ENCODE measurements at places on chromosomes 12 and 14. TPM values are rescaled to one million over a fixed set of nuclear protein-coding genes. Genes with fewer than 3 reads are reported as not detected.
A peak's percentile ranks its signal among the peaks of the same experiment; 100 is the strongest.

The NTN4 gene
- total RNA-seq = 5.5 TPM

- no peak for ATAC-seq
Observed at GRCh38 chr12:112741106-112741505, 50.4 kb upstream of the RPH3A start.

- no peak for ATAC-seq
Observed at GRCh38 chr12:62977883-62978282, 42.9 kb upstream of the PPM1H start.

- no peak for ATAC-seq
Observed at GRCh38 chr14:96501217-96501739, 904 bp upstream of the PAPOLA start.

DNA sequence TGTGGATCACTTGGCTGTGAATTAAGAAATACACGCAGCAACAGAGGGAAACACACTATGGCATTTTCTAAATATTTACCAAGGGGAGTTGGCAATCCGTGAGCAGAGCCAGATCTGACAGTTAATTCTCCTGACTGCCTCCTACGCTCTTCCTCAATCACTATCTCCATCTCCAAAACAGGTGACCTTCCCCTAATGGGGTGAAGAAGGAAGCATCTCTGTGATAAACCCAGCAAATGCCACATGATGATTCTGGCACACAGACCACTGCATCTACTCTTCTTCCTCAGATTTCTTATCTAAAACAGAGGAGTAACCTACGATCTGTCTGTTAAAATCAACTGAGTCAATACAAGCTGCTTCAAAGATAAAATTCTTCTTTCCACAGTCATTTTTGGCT is 4.4 kb downstream of the SPTB start:
- ATAC-seq = no peak

DNA sequence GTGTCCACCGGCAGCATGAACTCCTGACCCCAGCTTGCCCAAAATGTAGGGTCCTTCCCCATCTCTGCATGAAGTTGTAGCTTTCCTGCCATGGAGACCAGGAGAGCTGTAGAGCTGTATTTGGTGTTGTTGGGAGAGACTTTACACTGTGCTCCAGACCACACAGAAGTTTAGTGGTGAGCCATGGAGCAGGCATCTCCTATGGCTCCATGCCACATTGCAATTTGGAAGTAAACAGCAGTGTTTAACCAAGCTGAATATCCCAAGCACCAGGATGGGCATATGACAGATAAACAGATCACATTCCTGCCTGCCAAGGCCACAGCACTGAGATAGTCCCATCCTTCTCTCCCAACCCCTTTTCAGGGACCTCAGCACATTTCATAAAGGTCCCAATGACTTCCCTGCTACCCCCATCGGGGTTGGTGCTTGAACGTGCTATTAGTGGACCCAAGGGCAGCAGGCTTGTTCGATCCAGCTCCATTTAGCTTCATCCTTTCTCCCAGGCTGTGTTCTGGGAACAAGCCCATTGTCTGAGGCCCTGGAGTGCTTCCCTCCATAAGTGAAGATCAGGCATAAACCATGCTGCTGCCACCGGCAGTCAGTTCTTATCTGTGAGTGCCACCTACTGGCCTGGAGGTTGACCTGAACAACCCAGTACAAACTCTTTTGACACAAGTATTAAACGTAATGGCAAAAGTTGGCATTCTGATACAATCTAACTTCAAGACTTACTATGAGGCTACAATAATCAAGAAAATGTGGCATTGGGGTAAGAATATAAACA is 172.3 kb upstream of the ATXN7L3B start:
- peak; percentile 54 for ATAC-seq

- ATAC-seq = peak; percentile 92
Observed at GRCh38 chr14:69460093-69460701, 24.3 kb upstream of the PLEKHD1 start.

DNA sequence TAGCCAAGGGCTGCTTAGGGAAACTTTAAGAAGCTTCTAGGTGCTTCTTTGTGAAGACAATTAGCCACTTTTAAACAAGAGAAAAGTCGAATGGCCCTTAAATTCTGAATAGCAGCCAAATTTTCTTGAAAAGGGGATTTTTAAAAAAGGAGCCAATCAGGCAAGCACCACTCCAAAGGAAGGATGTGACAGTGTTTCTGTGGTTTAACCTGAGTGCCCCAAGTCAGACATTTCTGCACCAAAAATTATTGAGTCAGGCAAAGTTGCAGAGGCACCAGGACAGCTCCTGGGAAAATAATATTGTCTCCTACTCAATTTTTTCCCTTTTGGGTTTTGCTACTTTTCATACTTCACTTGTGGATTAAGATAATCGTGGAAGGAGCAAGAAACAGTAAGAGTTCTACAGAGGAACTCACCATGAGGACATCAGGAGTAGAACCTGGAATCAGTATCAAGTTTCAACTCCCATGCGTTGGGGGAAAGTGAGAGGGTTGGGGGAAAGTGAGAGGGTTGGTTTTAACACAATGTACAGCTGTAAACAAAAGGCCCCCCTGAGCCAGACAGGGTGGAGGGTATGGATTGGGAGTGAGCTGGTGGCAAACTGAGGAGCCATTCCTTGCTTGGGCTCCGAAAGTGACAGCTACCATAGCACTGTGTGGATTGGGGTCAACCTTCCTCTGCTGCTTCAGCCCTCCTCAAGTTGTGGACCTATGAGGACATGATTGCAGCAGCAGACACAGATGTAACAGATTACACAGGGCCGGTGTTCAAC is 90.8 kb downstream of the SLC38A1 start:
- no peak for ATAC-seq

DNA sequence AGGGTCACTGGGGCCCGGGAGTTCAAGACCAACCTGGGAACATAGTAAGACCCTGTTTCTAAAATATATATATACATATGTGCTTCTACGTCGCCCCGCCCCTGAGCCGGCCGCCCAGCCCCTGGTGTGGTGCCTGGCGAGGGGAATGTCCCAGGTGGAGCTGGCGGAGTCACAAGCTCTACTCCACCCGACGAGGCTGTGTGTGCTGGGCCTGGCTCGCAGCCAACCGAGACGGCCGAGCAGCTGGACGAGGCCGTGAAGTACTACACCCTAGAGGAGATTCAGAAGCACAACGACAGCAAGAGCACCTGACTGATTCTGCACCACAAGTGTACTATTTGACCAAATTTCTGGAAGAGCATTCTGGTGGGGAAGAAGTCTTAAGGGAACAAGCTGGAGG is 22.1 kb upstream of the ITPK1 start:
- peak; percentile 46 for ATAC-seq

DNA sequence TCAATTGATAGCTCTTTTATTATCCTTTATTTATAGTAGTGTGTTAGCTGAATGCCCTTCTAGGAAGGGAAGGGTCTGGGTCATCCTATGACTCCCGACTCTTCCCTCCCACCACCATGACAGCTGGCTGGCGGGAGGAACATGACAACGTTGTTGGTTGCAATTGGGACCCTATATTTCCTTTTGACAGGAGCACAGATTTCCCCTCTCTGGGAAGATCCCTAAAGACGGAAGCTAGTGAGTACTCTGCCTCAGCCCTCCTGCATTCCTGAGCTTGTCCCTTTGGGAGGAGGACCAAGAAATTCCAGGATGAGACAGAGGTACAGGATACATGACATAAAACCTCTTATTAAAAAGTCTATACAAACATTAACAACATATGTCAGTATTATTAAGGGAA is 485.4 kb downstream of the NAV3 start:
- no peak for ATAC-seq

- ATAC-seq = no peak
Observed at GRCh38 chr12:111445726-111446581, 40.2 kb downstream of the SH2B3 start.

GRCh38 chr12:25796523-25797000 is 161.9 kb upstream of the RASSF8 start:
- ATAC-seq = no peak

- ATAC-seq = no peak
Observed at GRCh38 chr14:90999299-90999698, 61.1 kb downstream of the RPS6KA5 start.

DNA sequence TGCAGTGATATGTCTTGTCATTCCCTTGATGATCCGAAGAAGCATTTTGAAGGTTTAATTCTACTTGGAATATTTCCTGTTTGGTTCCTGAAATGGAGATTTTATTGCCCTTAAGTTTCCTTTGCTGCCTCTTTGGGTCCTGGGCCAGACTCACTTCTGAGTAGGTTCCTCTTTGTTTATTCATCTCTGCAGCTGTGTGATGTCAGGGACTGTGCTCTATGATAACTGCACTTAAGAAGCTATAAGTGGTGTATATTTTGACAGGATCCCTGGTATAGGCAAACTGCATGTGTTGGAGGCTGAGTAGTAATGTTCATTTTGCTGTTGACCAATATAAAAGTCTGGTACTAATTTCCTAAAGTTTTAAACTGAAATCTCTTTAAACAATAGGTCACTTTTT is at the start of gene KLRC4:
KLRC4 (minus strand) TSS at position 366 of the 400 bp plus-strand sequence; CDS start at position 184, 182 bp downstream.
- no peak for ATAC-seq

- ATAC-seq = no peak
Observed at GRCh38 chr12:118325081-118325480, 47.6 kb downstream of the TAOK3 start.

GRCh38 chr12:106753526-106753925 is 21.0 kb upstream of the RIC8B start:
- ATAC-seq = peak; percentile 61

The ARHGEF40 gene
- 2.3 TPM for total RNA-seq

- ATAC-seq = no peak
Observed at GRCh38 chr14:61358554-61359226, 37.3 kb downstream of the PRKCH start.

DNA sequence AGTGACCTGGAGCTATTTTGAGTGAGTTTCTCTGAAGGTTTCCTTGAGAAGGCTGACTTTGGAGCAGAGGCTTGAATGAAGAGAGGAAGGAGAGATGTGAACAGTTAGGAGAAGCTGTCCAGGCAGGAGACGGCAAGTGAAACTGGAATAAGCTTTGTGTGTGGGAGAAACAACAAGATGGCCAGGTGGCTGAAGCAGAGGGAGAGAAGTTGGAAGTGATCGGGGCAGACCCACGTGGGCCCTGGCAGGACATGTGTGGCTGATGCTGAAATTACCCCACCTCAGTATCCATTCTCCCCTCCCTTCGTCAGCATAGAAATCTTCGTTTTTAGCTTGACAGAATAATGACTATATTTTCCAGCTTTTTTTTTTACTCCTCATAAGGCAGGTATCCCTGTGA is 809.2 kb upstream of the TMEM132C start:
- ATAC-seq = no peak

The RTL1 gene
- not detected for total RNA-seq

DNA sequence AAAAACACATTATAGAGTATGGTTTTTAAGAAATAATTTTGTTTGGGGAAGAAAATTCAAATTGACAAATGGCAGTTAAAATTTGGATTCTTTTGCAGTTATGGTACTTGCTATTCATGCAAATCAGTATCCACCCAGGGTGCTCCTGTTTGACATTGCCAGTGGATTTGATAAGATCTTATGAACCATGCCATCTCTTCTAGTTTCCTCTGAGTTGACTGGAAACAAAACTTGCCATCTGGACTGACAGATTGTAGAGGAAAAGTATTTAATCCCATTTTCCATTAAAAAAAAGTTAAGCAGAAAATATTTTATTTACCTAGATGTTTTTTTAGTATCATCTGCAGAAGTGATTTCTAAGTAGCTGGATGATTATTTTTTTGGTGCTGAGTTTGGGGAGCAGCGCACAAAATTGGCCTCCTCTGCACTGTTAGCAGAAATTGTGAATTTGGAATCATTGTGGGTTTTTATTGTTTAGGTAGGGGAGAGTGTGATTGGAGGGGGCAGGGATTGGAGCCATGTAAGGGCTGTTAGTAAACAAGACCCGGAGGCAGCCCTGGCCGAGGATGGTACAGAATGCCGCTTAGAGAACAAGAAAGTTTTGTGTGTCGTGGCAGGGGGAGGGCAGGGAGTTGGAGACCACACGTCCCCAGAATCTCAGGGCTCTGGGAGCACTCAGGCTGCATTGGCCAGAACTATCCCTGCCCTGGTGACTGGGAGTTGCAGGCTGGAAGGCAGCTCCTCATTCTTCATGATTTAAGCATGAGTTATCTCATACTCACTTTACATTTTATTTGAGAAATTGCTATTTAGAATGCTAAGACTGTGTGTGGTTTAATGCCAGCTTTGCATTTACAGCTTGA is 56.6 kb downstream of the WDR20 start:
- no peak for ATAC-seq

The PLD4 gene
- total RNA-seq = 0.80 TPM

DNA sequence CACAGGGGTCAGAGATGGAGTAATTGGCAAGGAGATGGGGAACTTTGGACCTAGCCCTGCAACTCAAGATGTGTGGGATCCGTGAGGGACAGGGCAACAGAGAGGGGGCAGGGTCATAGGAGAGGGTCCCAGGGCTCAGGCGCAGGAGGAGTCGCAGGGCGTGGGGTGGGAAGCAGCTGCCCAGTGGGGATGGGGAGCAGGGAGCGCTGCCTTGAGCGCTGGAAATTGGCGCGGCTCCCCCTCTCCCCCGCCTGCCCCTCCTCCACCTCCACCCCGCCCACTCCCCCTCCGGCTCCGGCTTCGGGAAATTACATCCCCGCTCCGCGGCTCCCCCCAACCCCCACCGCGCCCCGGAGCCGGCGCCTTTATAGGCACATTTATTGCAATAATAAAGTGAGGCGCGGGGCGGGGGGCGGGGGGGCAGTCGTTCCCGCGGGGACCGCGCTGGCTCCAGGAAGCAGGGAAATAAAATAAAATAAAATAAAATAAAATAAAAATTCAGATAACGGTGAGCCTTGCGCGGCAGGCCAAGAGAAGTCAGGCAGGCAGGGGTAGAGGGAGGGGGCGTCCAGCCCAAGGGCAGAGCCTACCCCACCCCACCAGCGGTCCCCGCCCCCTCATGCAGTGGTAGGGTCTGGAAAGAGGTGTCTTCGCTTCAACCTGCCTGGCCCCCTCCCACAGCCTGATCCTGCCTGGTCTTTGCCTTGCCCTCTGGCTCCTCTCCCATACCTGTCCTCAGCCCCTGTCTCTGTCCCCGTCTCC is 3.6 kb downstream of the NXPH4 start:
- no peak for ATAC-seq

- no peak for ATAC-seq
Observed at GRCh38 chr12:131331148-131331750, 377.5 kb downstream of the ADGRD1 start.

GRCh38 chr12:64178122-64178521 is 44.0 kb downstream of the KICS2 start:
- ATAC-seq = no peak

The ATXN7L3B gene
- 14.3 TPM for total RNA-seq

The VSIG10 gene
- 14.5 TPM for total RNA-seq

- ATAC-seq = no peak
Observed at GRCh38 chr12:111068290-111068689, 147.9 kb upstream of the MYL2 start.

DNA sequence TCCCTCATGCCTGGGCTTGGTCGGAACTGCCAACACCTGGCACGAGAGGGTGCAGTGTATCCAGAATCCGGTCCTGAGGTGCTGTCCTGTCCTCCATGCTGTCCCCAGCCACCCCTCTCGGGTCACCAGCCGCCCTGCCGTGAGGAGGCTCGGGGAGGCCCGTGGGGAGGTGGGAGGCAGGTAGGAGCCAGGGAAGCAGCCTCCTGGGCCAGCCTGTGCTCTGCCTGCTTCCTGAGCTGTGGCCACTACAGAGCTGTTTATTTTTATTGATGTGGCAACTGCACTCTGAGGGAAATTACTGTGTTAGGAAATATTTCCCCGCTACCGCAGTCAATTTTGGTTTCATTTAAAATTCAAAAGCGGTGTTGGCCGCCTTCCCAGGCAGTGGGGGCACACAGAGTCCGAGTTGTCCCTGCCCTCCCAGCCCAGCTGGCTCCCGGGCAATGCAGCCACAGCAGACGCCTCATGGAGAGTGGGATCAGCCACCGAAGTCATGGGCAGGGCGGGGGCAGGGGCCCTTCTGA is 18.3 kb downstream of the NOC4L start:
- no peak for ATAC-seq
